Neuronal stem cell (in vitro differentiated cells): ENCODE measurements at places on chromosomes 4 and X.

- no peak for DNase-seq
Measured at GRCh38 chr4:172124656-172125308, 311.6 kb downstream of the GALNTL6 start.

GRCh38 chr4:150569998-150570535 lies 11.9 kb upstream of the MAB21L2 start:
- DNase-seq: no peak

DNA sequence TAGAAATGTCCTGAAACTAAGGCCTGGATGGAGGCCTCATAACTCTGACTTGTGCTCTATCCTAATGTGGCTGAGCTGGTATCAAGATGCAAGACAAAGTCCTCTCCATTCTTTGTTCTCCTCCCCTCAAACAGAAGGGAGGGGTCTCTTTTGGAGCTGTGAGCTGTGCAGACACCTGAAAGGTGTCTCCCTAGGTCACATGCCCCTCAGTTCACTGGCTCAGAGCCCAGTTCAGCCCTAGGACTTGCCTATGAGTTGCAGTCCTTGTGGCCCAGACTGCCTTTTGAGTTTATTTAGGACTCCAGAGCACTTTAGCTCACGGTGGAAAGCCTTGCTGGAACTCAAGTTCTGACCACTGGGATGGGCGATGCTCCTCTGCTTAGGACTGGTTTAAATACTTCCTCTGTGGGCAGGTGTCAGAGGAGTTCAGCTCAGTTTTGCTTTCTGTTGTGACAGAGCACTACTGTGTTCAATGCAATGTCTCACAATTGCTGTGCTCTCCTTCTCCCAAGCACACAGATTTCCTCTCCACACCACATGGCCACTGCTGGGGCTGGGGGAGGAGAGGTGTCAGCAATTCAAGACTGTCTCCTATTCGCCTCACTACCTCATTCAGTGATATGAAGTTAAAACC lies 84.8 kb upstream of the ZNF827 start:
- no peak for DNase-seq

- DNase-seq: no peak
Measured at GRCh38 chr4:140645614-140646412, 77.1 kb upstream of the UCP1 start.

- no peak for DNase-seq
Measured at GRCh38 chr4:172986114-172986513, 182.5 kb upstream of the GALNT7 start.

DNA sequence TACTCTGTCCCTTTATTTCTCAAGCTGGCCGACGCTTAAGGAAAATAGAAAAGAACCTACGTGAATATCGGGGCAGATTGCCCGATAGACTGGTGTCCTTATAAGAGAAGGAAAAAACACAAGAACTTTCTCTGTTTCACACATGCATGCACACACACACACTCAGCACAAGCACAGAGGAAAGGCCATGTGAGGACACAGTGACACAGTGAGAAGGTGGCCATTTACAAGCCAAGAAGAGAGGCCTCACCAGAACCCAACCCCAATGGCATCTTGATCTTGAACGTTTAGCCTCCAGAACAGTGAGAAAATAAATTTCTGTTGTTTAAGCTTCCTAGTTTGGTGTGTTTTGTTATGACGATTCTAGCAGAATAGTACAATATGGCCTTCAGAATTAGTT lies 37.0 kb downstream of the SPRY1 start:
- no peak for DNase-seq

- DNase-seq: no peak
Measured at GRCh38 chrX:153469811-153470410, 465 bp downstream of the HAUS7 start.

DNA sequence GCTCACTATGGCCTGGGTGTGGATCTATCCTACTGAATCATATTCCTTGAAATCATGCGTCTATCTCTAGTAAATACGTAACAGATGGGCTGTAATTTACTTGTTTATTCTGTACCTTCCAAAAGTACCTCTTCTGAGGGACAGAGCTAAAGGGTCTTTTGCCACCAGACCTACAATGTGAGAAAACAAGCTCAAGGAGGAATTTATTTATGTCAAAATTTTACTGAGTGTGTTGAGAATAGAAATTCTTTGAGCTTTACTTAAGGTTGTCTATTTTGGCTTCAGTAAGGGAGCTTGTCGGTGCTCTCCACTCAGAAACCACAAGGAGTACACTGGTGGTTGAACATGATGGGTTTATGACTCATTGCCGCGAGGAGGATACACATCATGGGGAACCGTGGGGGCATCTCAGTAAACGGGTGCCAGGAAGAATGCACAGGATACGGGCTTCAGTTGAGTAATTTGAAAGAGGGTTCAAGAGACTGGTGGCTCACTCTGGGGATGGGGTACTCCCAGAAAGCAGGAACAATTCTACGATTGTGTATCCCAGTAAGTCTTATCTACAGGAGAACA lies 3.0 kb downstream of the ANK2 start:
- DNase-seq: no peak

GRCh38 chr4:114036426-114036825 lies 57.0 kb upstream of the ARSJ start:
- DNase-seq: no peak

GRCh38 chr4:75306506-75306905 lies 207.7 kb downstream of the RCHY1 start:
- DNase-seq: no peak

DNA sequence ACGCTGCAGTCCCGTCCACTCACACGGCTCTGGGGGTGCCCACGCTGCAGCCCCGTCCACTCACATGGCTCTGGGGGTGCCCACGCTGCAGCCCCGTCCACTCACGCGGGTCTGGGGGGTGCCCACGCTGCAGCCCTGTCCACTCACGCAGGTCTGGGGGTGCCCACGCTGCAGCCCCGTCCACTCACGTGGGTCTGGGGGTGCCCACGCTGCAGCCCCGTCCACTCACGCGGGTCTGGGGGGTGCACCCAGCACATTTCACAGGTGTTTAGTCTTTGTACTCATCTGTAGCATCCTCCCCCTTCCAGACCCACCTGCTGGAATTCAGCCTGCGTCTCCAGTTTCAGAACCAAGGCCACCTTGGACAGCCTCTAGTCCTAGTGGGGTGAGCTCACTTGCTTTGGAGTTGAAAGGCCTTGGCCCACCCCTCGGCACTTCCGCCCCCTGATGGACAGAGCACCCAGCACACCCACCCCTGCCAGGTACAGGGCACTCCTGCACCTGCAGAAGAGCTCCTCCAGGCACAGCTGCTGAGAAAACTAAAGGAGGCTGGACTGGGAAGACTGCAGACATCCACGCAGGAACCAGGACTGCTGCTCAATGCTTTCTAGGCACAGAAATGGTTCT lies 73.0 kb downstream of the ABLIM2 start:
- no peak for DNase-seq

- no peak for DNase-seq
Measured at GRCh38 chrX:95346856-95347255, 1337.8 kb upstream of the DIAPH2 start.

GRCh38 chr4:185380320-185380719 lies 15.4 kb downstream of the LRP2BP start:
- DNase-seq: no peak

DNA sequence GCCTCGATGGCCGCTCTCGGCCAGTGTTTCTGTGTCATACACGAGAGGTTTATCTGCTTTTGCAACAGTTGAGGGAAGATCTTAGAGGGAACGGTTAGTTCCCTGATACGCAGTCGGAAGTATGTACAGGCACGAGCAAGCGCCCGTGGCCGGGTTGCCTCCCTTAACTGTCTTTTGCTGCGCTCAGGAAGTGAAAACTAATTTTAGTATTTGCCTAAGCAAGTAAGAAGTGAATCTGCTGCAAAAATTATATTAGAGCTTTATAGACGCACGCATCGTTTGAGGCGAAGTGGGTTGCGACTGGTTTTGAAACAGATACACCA lies 695 bp downstream of the MTM1 start:
- no peak for DNase-seq

- DNase-seq: no peak
Measured at GRCh38 chr4:30117433-30117832, 602.7 kb upstream of the PCDH7 start.

DNA sequence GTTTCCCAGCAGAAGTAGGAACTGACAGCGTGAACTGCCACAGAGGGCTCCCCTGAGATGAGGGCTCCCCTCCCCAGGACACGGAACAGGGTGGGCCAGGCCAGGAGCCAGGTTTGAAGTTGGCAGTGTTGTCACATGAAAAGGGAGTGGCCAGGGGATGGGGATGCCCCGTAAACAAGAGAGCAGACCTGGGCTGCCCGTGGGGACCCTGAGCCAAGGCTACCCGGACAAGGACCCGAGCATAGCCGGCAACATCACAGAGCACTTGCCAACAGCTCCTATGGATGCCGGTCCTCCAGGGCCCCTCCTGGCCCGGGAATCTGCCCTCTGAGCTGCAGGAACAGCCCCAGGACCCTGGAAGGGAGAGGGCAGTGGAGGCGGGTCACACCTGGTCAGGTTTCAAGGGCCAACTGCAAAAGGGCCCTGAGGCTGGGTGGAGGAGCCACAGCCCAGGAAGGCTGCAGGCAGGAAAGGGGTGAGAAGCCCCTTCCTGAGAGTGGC lies 102.1 kb downstream of the CPZ start:
- no peak for DNase-seq

GRCh38 chr4:55013431-55013955 lies 111.9 kb downstream of the KDR start:
- DNase-seq: no peak

GRCh38 chr4:181166742-181167399 lies 1076.3 kb upstream of the TENM3 start:
- DNase-seq: no peak

- no peak for DNase-seq
Measured at GRCh38 chrX:135345107-135345589, 35.9 kb downstream of the ETDC start.

DNA sequence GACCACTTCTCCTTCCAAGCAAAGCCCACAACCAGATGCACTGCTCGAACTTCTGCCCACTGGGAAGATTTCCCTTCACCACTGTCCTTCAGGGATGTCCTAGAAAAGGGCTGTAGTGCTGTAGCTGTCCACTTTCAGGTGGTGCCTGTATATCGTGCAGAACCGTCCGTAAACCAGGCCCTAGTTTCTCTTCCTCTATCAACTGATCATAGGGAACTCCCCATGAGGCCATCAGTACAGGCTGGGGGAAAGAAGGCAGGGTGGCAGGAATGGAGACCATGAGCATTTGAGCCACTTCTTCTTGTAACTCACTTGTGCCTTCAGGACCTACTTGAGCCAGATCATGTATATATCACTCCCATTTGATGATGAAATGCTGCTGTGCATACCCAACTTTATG lies 57.3 kb upstream of the FAM9B start:
- DNase-seq: no peak

DNA sequence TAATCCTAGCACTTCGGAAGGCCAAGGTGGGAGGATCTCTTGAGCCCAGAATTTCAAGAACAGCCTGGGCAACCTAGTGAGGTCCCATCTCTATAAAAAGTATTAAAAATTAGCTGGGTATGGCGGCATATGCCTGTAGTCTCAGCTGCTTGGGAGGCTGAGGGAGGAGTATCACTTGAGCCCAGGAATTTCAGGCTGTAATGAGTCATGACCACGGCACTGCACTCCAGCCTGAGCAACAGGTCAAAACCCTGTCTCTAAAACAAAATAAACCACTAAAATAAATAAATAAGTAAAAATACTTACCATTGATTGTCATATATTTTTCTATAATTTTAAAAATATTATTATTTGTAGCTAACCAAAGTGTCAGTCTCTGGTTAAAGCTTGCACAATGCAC lies 315.6 kb upstream of the SMIM31 start:
- DNase-seq: no peak

- DNase-seq: no peak
Measured at GRCh38 chr4:79620617-79621016, 212.6 kb upstream of the GK2 start.

GRCh38 chr4:108446556-108446955 lies 173.8 kb upstream of the RPL34 start:
- no peak for DNase-seq

DNA sequence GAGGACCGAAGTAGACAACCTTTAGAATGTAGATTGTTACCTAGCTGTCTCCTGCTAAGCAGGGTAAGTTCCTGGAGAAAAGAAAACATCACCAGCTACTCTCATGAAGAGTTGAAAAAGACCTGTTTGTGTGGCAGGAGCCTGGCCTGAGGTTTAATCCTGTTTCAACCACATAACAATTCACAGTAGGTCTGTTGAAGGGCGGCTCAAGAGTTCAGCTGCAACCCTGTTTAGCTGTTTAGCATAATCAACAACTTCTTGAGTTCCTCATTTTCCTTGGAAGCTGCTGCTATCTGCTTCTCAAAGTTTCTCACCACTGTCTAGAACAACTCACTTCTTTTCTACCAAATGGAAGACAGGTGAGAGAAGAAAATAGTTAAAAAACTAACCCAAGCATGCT lies 170.4 kb upstream of the TET2 start:
- no peak for DNase-seq

GRCh38 chr4:80017125-80017854 lies 55.7 kb downstream of the ANTXR2 start:
- DNase-seq: no peak
